ENCODE measurements at places on chromosomes 7 and 10.

DNA sequence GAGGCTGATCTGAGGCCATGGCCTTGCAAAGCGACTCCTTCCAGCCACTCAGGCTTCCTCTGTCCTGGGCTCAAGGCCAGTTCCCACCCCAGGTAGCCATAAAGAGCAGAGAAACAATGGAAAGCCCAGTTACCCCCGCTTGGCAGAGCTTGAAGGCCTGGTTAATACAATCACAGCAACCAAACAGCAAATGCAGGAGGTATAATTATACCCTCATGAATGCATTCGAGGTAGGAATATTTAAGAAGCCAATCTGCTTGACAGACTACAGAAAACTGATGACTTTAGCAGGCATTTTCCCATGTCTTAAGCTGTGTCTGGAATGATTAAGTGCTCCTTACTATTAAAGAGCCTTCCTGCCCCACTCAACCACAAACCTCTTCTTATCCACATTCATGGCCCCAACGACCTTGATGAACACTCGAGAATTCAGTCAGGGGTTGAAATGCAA, 114.1 kb upstream of the MACROH2A2 start:
- no peak for DNase-seq

DNA sequence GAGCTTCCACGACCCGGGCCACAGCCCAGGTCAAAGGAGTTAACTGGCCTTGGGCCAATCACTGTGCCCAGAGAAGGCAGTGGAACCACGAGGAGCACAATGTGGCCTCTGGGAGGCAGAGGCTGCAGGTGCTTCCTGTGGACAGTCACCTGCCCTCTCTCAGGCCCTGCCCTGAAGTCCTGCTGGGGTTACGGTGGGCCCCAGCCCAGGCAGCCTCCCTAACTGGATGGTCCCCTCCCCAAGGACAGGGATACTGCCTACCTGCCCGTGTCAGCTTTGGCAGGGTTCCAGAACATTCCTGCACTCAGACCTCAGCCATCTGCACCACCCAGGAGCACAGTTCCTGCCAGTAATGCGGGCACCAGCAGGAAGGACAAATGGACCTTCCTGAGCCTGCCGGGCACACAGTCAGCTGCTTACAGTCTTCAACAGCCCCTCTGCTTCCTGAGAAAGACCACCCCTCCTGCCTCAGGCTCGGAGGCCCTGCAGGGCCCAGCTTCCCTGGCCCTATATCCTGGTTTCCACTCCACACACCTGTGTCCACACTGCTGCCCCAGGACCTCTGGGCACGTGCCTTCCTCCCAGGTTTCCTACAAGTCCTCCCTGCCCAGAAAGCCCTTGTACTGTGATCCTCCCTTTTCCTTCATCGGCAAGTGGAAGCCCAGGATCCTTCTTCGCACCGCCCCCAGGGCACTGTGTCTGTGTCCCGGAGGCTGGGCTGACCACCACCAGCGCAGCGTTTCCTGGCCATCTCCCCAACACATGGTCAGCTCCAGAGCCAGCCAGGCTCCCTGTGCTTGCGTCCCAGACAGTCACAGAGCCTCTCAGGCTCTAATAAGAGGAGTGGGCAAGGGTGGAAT, 23.3 kb downstream of the WDR86 start:
- no peak for DNase-seq

DNA sequence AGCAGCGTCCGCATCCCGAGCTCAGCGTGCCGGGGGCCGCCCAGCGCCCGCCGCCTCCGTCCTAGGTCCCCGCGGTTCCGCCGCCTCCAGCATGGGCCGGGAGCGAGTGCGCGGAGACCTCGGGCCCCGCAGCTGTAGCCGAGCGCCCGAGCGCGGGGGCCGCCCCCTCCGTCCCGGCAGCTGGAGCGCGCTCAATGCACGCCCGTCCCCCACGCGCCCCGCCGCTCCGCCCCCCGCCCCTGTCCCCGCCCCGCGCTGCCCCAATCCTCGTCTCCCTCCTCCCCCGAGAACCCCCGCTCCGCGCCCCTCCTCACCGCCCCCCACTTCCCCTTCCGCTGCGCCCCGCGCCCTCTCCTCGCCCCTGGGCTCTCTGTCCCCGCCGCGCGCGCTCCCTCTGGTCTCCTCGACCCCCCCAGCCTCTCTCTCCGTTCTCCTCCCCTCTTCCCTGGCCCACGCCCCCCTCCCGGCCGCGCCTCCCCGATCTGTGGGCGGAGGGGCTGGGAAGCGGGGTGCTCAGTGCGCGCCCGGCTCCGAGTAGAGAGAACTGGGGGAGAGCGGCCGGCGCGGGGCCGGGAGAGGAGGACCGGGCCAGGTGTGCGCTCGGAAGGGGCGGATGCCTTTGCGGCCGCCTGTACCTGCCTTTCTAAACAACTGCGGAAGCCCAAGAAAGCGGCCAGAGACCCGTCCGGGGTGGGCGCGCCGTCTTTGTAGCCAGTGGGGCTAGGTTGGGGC, at the start of gene VIPR2:
TSS of gene VIPR2 (minus strand) at position 110 of the 732 bp plus-strand sequence. CDS start at position 14, 96 bp downstream.
- DNase-seq: peak; percentile 44

DNA sequence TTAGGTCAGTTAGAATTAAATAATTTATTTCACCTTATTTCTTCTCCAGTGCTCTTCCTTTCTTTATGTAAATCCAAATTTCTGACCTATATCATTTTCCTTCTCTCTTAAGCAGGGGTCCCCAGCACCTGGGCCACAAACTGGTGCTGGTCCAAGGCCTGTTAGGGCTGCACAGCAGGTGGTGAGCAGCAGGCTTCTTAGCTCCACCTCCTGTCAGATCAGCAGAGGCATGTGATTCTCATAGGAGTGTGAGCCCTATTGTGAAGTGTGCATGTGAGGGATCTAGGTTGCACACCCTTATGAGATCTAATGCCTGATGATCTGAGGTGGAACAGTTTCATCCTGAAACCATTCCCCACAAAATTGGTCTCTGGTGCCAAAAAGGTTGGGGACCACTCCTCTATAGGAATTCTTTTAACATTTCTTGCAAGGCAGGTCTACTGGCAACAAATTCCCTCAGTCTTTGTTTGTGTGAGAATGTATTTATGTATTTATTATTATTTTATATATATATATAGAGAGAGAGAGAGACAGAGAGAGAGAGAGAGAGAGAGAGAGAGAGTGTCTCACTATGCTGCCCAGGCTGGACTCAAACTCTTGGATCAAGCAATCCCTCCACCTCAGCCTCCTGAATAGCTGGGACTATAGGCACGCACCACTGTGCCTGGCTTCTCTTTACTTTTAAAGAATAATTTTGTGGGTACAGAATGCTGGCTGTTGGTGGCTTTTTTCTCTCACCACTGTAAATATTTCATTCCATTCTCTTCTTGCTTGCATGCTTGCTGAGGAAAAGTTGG, 4.3 kb upstream of the ABCC2 start:
- DNase-seq: no peak

GRCh38 chr10:122348512-122348911, 26.0 kb upstream of the PLEKHA1 start:
- DNase-seq: peak; percentile 15

GRCh38 chr7:1028775-1029636, 15.3 kb upstream of the GPR146 start:
- peak; percentile 50 for DNase-seq

GRCh38 chr7:121621937-121622336, 225.8 kb upstream of the FAM3C start:
- DNase-seq: no peak

DNA sequence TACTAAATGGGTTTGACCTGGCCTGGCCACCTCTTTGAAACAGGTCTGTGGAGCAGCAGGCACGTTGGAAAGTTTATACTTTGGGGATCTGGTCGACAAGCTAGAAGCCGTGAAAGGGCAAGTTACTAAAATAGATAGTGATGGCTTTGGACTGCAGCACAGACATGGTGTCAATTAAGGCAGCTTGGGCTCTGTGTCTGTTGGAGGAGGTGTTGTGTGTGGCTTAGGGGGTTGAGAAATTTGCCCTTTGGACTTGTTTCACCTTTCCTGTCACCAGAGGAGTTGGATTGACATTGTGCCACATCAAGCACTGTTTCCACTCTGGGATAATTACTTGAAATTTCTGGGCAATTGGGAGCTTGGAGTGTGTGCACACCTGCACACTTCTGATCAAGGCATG, 251.8 kb upstream of the MKI67 start:
- no peak for DNase-seq

DNA sequence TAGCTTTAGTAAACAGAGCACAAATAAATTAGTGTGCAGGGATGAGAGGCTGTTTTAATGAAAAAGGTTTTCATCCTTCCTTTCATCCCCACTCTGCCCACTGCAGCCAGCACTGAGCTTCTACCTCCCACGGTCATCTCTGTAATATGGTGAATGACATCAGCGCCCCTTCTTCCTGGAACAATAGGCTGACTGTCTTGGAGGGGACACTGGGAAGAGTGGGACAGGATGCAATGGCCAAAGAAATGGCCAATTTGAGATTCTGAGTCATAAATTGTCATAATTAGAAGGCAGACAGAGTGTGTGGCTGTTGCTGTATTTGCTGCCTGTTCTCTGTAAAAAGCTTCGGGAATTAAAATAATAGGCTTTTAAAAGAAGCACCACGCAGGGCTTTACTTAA, 126.7 kb upstream of the CALN1 start:
- DNase-seq: no peak

- no peak for DNase-seq
Measured at GRCh38 chr10:68566955-68567354, 6.8 kb downstream of the TET1 start.

DNA sequence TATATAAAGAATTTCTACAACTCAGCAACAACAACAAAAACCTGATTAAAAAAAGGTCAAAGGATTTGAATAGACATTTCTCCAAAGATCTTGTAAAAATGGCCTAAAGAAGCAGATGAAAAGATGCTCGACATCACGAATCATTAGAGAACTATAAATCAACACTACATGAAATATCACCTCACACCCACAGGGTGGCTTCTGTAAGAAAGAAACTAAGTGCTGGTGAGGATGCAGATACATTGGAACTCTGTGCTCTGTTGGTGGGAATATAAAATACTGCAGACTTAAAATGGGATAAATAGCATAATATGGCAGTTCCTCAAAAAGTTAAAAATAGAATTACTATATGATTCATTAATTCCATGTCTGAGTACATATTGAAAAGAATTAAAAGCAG, 38.3 kb upstream of the CDCA7L start:
- no peak for DNase-seq

- peak; percentile 85 for DNase-seq
Measured at GRCh38 chr10:29804025-29804852, 169.5 kb upstream of the SVIL start.

GRCh38 chr10:112797855-112798254, 152.2 kb upstream of the TCF7L2 start:
- no peak for DNase-seq

DNA sequence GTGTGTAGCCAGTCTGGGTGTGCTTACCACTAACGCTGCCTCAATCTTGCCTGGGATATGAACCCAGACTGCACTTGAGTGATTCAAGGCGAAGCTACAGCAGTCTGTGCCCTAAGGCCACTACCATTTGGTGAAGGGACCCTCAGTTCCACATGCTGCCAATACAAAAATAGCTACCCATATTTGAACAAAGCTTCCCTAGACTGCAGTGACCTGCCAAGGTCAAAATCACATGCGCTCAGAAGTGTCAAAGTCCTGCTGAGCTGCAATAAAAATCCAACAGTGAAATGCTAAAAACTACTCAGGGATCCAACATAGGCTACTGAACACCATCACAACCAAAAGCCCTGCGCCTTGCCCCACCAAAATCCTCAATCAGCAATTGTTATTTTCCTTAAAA, 472.3 kb upstream of the VSTM2A start:
- no peak for DNase-seq

- DNase-seq: no peak
Measured at GRCh38 chr7:114860206-114860605, 61.7 kb upstream of the MDFIC start.

GRCh38 chr10:8306685-8307364, 252.3 kb downstream of the GATA3 start:
- no peak for DNase-seq

GRCh38 chr10:21173802-21174714, 276.9 kb upstream of the NEBL start:
- peak; percentile 74 for DNase-seq

All from NCI-H345 (cell line).